Caki2 (cell line): ENCODE measurements at places on chromosomes 4 and X.

DNA sequence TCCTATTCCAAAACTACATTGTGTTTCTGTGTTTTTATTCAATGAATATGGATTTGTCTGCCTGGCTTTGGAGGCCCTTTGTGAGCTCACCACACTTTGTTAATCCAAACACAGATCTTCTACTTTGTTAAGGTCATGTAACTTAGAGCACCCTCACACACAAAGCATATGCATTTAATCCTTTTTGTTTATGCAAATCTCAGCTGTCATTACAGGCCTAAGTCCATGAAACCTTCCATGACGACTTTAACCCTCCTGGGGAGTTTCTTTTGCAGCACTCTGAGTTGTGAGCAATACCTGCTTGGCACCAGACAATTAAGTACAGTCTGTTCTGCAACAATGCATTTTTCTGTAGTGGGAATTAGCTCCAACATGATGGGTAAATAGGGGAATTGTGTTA, 14.9 kb downstream of the CCSER1 start:
- no peak for DNase-seq

GRCh38 chr4:124711471-124712371, 811 bp downstream of the ANKRD50 start:
- peak; percentile 84 for DNase-seq

- no peak for DNase-seq
Measured at GRCh38 chr4:56198265-56198664, 189.0 kb downstream of the AASDH start.

DNA sequence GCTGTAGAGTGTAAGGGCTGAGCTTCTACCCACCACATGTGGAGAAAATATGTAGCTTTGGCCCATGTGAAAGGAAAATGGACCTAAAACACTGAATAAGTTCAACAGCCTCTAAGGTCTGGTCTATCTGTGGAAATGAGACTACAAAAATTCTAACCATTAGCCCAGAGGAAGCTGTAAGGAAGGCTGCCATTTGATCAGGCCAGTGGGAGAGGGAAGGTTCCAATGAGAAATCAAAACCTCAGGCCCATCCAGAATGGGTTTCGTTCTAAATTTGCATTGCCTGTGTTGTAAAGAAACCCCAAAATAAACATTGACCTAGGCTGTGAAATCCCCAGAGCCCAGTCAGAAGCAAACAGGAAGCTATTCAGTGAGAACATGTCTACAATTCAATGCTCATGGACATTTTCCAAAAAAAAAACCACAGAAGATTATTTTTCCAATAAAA, 320.4 kb upstream of the SLC7A11 start:
- no peak for DNase-seq

DNA sequence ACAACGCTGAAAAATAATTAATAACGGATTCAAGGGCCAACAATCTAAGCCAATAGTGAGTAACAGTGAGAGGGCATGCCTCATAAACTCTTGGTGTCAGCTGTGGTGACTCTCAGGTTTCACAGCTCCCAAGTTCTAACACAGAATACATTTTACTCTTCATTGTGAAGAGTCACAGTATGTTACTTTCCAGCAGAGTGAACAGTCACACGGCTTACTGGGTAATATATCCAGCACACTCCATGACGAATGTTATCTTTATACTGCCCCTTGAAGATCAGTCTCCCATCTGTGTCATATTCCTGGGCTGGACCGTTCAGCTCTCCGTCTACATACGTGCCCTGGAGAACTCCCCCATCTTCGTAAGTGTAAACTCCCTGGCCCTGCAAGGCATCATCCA, 23.1 kb downstream of the SETD7 start:
- peak; percentile 72 for DNase-seq
